Right cardiac atrium (tissue), 5 donors: ENCODE measurements at places on chromosomes 6 and 20. TPM values are rescaled to one million over a fixed set of nuclear protein-coding genes. Genes with fewer than 3 reads are reported as not detected.

DNA sequence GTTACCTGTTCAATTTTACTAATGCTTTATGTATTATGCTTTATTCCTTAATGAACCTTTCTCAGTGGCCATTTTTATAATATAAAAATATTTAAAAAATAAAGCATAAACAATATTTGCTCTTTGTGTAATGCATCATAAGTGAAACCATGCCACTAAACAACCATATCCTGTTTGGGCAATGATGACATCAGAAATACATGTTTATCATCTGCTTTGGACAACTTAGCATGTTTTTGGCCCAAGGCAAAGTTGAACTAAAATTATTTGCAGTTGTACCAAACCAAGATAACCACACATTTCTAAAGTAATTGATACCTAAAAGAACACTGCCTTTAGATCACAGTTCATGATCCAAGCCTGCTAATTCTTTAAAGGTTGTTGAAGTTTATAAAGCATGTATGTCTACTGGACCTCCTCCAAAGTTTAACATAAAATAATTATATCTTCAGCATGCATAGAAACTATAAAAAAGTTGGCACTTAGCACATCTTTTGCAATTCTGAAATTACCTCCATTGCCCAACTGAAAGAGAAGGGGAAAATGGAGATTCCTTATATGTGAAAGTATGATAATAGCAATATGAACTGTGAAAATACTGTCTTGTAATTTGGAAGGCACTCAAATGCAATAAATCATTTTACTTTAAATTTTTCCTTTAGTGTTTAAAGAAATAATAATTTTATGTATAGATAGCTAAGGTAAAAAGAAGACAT lies 325.6 kb upstream of the RUNX2 start:
- DNase-seq: no peak

DNA sequence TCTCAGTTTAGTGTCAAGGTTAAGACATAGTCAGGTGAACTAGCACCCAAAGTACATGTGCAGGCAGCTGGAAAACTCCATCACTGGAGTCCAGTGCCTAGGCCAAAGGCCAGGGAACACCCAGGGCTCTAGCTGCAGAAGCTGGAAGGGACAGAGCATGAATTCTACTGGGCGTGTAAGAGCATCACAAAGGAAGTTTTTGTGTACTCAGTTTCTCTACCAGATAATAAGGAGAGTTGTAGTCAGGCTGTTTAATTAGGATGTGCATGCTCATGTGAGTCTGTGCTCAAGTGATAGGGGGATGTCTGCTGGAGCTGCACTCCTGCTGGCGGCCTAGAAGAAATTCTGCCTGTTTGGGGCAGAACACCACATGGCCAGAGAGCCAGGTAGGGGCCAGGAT lies 8.1 kb downstream of the L3MBTL1 start:
- no peak for DNase-seq

- peak; percentile 80 for DNase-seq
These were observed at the start of gene PLCB4 for GRCh38 chr20:9068841-9069663. TSS of gene PLCB4 (plus strand) at chr20:9069087. CDS start at chr20:9307815, 238,728 bp downstream.

- DNase-seq: peak; percentile 50
These were observed 688.4 kb downstream of the HTR1B start for GRCh38 chr6:76774781-76775384.

GRCh38 chr6:20109526-20109925 lies 102.7 kb downstream of the MBOAT1 start:
- no peak for DNase-seq

- DNase-seq: peak; percentile 91
These were observed 12.4 kb upstream of the CCN5 start for GRCh38 chr20:44702776-44703175.

DNA sequence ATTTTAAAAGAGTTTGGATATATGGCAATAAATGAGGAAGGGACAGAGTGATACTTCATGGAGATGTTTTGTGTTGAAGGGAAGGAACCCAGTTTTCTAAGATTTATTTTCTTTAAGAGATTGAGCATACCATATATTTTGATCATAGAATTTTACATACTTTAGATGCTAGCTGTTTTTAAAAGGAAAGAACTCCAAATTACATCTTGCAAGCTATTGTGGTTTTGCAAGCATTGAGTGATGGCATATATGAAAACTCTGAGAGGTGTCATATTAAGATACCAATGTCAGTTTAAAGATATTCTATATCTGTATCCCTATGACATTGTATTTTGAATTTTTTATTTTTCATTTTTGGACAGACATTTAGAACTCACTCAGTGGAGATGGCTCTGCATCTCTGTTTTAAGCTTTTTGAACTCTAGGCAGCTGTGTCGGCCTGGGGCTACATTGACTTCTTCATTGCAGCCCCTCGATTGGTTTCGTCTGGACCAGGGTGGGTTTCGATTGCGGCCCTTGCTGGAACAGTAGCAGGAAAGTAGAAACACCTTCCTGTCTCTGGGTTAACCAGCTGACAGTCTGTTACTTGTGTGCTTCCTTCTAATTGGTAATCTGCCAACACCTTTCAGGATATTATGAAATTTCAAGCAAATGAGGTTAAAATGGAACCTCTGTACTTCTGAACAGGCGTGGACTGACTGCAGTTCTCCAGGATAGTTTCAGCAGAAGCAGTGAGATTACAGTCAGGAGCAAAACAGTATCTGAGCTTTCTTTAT lies 14.0 kb downstream of the IGF2R start:
- DNase-seq: no peak

DNA sequence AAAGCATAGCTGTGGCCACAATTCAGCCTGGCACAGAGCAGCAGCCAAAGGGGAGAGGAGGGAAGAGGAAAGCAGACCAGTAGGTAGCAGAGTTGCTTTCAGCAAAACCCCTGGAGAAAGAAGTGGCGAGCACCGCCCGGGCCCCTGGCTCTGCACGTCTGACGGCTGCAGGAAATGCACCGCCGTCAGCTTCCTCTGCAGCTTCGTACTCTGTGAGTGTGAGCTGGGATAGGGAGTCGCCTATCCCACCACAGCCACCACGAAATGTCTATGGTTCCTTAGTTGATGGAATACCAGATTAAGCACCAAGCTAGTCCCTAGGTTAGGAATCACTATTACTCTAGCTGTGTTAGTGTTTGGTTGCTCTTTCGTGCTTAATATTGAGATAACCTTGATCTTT lies 79.9 kb upstream of the NAA20 start:
- no peak for DNase-seq

GRCh38 chr6:117290173-117290846 lies 25.0 kb downstream of the VGLL2 start:
- no peak for DNase-seq

- DNase-seq: peak; percentile 69
These were observed at the start of gene OPRM1 for GRCh38 chr6:154039231-154039842. TSS of gene OPRM1 (plus strand) at chr6:154039240. CDS start at chr6:154039545, 305 bp downstream.

DNA sequence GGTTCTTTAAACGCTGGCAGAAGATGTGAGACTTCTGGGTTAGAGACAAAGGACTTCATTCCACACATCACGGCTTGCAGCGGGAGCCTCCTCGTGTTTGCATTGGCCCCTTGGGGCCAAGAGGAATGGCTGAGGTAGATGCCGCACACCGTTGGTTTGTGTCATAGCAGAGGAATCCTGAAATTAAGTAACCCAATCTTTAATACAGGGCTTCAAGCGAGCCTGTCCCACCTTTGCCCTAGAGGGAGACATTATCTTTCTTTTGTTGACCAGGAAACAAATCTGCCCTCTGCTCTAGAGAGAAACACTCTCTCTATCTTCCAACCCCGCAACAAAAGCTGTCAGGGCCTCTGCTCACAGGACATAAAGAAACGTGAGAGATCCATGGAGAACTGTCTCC lies 277.5 kb upstream of the ZFP64 start:
- DNase-seq: no peak

DNA sequence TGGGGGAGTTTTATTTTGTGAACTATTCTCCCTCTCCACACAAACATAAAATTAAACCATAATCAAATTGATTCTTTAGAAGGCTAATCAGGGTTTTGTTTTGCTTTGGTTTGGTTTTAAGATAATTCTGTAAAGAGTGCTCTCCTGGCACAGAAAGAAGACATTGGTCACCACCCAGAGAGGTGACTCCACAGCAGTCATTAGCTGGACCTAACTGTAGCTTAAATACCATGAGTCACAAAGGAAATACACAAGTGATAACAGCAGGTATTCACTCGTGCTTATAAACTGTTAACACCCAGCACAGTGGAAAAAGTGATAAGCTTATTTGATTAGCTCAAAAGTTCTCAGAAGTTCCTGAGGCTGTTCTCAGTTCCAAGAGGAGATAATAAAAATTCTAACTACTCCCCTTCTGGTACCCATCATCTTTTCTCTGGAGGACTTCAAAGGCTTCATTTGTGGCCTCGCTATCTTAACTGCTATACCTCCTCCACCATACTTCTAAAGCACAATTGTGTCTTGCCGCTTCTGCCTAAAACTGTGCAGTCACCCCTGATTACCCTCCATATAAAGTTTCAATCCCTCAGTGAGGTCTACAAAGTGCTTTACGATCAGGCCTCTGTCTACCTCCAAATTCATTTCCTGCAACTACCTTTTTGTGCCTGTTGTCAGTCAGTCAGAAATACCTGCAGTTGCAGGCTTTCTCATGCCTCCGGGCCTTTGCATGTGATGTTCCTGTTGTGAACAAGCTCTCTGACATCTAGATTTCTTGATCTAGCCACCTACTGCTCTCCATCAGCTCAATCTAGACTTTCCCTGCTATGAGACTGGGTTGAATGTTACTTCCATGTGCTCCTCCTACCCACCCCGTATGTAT lies 201.1 kb downstream of the SAMD5 start:
- no peak for DNase-seq

DNA sequence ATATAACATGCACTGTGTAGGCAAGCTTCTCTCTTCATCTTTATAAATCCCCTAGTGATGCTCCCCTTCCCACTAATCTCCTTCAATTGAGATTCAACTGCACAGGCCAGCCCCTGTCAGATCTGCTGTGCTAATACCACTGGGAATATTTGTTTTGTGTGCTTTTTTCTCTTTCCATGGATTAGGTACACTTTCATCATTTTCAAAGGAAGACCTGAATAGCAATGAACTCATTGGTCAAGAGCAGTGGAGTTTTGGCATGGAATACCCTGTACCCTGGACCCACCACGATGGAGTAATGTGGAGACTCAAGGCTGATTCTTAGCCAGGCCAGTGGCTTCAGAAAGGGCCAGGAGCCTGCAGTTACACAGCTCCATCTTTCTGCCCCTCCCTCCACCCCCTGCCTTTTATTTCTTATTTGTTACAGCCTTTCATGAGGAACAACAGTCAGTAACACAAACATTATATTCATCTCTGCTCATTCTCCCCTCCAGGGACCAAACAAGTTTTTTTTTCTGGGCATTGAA lies 75.4 kb upstream of the KCNG1 start:
- no peak for DNase-seq

GRCh38 chr6:44056392-44057237 lies 70.6 kb downstream of the MRPL14 start:
- peak; percentile 94 for DNase-seq

DNA sequence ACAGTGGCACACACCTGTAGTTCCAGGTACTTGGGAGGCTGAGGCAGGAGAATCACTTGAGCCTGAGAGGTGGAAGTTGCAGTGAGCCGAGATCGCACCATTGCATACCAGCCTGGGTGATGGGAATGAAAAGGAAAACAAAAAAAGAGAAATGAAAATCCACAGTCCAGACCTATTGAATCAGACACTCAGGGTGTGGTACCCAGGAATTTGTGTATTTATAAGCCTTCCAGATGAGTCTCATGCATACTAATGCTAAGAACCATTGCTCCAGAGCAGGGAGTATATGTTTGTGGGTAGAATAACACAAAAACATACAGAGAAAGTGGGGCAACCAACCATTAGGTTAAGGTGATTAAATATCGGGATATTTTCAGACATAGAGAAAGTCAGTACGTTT lies 36.1 kb upstream of the PLCB4 start:
- DNase-seq: no peak

DNA sequence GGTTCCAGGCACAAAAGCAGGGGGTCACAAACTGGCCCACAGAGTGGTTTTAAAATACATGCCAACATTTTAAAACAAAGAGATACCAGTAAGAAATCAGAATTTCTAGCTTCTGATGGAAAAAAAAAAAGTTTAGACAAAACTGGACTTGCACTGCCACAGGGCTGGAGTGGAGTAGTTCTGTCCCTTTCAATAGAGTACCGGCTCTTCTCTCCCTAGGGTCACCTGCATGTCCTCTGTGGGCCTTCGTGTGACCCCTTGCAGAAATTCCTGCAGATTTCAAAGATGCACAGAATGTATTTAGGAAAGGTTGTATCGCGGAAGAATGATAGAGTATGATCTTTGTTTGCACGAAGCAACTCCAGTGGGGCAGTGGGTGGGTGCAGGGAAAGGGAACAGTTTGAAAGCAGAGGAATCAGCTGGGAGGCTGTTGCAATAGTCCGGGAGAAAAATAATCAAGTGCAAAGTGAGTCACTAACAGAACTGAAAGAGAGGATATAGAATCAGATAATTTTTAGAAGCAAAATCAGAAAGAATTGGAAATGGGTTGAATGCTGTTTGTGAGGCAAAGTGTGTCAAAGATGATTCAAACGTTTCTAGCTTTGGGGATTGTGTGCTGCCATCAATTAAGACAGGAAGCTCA lies 97.3 kb upstream of the STXBP5 start:
- no peak for DNase-seq

- no peak for DNase-seq
These were observed 334.1 kb downstream of the NRN1 start for GRCh38 chr6:5672581-5673011.

DNA sequence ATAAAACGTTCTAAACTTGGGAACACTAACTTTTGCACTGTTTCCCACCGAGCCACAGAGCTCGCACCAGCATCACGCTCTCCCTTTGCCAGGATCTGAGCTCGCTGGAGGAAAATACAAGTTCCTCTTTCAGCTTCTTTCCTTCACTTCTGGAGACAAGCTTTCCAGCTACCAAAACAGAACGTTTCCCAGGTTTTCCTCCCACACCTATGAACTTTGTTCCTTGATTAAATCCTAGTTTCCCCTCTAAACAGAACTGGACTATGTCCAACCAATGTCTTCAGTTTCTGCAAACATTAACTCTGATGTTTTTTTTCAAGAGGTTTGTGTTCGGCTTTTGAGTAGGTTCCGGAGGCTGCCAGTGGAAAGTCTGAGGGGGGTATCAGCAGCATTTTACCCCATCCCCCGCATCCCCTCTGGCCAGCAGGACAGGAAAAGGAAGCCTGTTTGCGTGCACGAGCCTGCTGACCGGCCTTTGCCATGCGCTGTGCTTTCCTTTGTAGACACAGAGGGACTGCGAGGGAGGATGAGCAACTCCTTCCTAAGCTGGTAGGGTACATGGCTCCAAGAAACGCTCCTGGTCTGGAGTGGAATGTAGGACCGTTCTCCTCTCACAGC lies 135.5 kb downstream of the LY86 start:
- peak; percentile 77 for DNase-seq

- no peak for DNase-seq
These were observed 382.8 kb upstream of the FLRT3 start for GRCh38 chr20:14720251-14720650.

GRCh38 chr20:40110311-40110831 lies 578.7 kb downstream of the MAFB start:
- DNase-seq: peak; percentile 20

The SMLR1 gene
- not detected for total RNA-seq

The VWA7 gene
- total RNA-seq: 3.4 TPM

The RPS6KA2 gene
- 65.3 TPM for total RNA-seq

The FAM120B gene
- 25.8 TPM for total RNA-seq

The CPNE1 gene
- 73.1 TPM for total RNA-seq

The MAFB gene
- 22.8 TPM for total RNA-seq

The CNR1 gene
- total RNA-seq: 0.59 TPM

The SLC17A1 gene
- total RNA-seq: not detected
